ENCODE measurements at places on chromosomes 2 and 18.

DNA sequence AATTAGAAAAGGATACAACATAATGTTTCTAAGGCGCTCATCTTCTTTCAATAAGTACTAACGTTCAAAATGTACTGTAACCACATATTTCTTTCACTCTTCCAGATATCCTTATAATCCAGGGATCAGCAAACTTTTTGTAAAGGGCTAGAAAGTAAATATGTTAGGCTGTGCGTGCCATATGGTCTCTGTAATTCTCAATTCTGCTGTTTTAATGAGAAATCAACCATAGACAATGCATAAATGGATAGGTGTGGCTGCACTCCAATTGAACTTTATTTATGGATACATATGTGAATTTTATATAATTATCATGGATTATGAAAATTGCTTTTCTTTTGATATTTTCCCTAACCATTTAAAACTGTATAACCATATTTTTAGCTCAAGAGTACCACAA is 459.4 kb downstream of the EPHA4 start:
- no peak for DNase-seq

GRCh38 chr2:86833315-86833714 is 28.4 kb downstream of the CD8B start:
- no peak for DNase-seq

DNA sequence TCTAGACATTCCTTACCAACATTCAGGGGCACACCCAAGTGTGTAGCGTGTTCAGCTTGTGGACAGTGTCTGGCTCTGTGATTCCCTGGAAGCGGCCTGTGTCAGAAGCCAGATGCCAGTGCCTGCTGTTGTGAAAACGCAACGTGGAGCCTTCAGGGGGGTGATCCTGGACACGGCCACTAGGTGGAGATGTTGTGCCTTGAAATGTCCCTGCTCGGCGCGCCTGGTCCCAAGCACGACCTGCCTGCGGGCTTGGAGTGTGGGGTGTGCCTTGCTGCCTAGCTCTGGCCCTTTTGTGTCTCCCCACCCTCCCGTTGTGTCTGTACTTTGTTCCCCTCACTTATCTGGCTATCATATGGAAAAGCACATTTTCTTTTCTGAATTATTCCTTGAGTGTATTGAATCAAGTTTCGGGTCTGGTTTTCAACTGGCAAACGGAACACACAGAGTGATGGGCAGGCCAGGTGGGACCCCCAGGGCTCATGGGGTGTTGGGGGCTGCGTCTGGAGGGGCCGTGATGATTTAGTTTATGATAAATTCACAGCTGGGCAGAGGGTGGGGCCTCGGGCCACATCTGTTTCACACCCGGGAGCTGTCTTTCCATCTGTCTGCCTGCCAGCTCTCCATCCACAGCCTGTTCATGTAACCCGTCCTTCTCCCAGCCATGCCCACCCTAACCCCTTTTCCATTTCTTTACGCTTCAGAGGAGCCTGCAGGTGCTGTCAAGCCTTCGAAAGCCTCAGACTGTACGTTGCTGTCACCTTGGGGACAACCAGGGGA is 95.5 kb downstream of the DYSF start:
- DNase-seq: no peak

DNA sequence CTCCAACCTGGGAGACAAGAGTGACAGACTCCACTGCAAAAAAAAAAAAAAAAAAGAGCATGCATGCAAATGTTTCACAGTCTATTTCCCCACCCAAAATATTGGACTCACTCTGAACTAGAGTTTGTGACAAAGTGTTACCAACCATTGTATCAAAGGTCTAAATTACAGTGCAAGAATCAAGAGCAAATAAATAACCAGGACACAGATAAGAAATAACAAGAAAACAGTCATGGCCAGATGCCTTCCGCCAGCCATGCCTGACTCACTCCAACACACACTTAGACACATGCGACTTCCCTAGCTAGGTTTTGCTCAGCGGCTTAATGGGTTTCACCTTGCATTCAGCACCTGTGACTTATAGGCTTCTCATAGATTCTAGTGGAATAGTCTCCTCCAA is 62.8 kb downstream of the CYB5A start:
- no peak for DNase-seq

DNA sequence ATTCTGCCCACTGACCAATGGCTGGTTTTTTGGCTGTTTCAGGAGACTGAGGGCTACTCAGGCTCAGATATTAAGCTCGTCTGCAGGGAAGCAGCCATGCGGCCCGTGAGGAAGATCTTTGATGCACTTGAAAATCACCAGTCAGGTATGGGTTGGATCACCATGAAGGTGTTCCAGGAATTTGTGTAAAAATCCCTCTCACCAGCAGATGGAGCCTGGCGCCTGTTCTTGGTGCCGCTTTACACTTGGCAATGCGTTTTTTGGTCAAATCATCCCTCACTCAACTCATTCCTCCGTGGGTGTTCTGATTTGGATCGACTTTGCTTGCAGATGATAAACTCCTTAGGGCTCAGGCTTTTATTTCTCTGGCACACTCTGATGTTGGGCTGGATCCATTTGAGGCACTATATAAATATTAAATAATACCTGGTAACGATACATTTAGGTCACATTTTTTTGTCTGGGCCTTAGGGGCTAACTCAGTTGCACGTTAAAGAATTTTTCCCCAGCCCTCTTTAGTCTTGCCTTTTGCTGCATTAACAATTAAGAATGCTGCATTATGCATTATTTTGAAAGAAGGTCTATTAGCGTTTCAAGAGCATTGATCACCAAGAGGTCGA is 50.0 kb downstream of the HDHD2 start:
- no peak for DNase-seq

DNA sequence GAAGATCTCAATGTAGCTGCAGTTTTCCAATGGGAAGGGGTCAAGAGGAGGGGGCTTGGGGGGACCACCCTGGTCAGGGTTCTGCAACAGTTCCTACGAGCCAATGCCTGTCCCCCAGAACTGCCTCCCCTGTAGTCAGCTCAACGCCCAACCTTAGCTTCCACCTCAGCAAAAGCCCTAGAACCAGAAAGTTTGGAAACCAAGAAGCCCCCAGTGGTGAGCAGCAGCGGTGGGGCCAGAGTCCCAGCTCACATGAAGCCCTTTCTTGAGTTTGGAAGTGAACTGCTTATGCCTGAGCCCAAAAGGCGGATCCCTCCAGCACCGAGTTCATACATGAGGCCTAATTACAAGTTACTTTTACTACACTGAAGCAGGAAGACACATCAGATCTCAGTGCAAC is 162.4 kb downstream of the HDAC4 start:
- DNase-seq: no peak

- DNase-seq: peak; percentile 55
Measured at GRCh38 chr18:3281456-3282400, 19.8 kb downstream of the MYL12B start.

DNA sequence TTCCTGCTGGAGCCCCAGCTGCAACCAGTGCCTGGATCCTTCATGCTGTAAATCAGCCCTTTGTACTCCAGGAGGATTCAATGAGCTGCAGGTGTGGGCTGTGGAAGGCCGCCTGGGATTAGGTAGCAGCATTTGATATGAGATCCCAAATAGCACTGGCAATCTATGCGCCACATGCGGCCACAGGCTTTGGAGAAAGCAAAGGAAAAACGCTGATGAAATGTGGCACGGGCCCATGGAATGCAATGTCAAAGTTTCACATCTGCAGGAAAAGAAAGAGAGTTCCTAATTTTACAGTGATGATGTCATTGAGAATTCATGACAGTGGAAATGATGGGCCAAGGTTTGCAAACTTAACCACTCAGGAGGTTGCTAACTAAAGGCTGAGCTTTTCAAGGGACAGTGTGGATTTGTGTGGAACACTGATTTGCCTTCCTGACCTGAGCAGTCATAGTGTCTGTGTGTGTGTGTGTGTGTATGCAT is 216.4 kb upstream of the OSR1 start:
- no peak for DNase-seq

DNA sequence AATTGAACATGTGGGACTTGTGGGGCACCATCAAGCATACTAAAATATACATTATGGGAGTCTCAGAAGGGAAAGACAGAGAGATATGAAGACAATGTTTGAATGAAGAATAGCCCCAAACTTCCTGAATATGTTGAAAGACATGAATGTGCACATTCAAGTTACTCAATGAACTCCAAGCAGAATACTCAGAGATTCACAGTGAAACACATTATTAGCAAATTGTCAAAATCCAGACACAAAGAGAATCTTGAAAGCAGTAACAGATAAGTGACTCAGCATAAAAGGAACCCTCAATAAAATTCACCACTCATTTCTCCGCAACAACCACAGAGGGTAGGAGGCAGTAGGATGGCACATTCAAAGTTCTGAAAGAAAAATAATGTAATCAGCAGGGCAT is 8.8 kb downstream of the C2orf92 start:
- no peak for DNase-seq

DNA sequence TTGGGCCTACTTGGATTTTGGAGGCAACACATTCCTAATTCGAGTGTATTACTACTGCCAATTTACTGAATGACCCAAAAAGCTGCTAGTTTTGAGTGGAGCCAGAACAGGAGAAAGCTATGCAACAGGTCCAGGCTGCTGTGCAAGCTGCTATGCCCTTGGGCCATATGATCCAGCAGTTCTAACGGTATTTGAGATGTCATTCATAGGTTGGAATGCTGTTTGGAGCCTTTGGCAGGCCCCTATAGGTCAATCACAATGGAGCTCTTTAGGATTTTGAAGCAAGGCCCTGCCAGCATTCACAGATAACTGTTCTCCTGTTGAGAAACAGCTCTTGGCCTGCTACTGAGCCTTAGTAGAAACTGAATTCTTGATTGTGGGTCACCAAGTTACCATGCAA is 368.7 kb downstream of the CDH19 start:
- no peak for DNase-seq

DNA sequence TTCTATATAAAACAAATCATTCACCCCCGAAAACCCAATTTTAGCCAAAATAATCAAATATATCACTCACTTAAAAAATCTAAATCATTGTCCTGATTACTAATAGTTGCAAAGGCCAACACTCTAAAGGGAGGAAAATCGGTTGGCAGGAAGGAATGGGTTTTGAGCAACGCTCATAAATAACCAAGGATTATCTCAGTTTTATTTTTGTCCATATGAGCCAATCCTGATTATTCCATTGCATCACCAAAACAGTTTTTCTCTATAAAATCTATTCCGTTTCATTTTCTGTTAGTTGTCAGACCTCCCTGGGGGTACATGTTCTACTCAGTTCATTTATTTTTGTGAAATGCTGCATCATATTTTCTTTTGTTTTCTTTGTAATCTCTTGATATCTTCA is 174.1 kb downstream of the LRATD1 start:
- DNase-seq: no peak

GRCh38 chr2:241073166-241074064 is 28.7 kb downstream of the MTERF4 start:
- DNase-seq: no peak

- no peak for DNase-seq
Measured at GRCh38 chr2:486371-486770, 190.8 kb downstream of the TMEM18 start.

GRCh38 chr2:122251158-122251557 is 495.7 kb downstream of the TSN start:
- DNase-seq: no peak

DNA sequence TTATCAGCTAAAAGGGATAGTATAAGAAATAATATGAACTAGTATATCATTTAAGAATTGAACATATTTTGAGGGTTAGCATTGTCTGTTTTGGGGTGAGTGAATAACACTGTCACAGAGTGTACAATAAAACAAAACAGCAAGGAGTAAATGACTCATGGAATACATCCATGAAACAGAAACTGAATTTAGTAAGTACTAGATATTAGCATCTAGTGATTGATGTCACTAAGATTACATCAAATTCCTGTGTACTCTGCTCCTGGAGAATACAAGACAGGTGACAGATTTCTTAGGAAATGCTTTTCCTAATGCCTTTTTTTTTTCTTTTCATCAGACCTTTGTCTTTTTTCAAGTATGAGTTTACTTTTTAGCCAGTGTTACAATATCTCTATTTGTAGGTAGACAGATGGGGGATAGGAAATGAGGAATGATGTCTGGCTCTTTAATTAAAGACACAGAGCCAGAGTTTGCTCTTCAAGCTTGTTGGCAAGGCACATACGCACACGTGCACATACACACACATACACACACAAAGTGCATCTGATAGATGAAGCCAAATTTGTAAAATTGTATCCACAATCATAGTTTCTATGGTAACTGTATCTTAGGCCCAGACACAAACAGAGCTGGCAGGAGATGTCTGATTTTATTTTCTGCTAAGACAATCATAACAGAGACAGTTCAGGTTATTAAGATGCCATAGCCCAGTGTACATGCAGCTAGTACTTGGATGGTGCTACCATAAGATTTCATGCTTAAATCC is 138.2 kb upstream of the NRP2 start:
- no peak for DNase-seq

DNA sequence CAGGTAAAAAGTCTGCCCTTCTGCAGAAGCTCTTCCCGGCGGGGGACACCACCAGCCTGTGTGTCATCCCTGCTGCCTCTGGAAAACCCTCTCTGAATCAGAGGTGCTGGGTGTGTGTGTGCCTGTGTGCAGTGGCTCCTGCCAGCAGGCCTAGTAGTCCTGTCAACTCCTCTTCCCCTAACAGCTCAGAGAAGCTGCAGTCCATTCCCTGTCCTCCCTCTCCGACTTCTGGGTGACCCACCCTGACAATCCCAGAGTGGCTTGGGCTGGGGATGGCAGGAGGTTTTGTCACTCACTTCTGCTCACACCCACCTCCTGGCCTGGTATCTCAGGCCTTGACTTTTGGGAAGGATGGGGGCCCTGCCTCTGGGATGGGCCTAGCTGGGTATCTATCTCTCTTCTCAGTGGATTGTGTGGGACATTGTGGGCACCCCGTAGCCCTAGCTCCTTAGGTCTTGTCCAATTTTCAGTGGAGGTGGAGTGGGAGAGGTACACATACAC is 2.3 kb downstream of the WNT10A start:
- DNase-seq: no peak

DNA sequence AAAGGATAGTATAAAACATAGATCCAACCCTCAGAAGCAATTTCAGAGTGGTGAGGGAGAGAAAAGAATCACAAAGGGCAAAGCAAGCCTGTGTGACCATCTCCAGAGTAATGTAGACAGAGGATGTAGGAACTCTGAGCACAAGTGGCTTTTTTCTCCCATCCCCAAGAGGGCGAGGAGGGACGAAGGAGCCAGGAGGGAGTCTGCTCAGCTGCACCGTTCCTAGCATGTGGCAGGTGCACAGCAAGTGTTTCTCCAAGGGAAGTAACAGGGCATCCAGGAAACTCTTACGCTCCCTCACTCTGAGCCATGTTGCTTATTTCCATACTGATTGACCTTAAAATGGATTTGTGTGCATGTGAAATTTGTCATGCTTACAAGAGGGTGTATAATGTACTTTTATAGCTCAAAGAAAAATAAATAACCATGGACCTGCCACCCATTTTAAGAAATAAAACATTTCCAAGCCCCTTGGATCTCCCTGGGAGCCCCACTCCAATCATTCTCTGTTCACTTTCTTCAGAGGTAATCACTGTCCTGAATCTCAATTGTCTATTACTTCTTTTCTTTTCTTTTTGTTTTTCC is 37.8 kb upstream of the SEC11C start:
- DNase-seq: no peak

DNA sequence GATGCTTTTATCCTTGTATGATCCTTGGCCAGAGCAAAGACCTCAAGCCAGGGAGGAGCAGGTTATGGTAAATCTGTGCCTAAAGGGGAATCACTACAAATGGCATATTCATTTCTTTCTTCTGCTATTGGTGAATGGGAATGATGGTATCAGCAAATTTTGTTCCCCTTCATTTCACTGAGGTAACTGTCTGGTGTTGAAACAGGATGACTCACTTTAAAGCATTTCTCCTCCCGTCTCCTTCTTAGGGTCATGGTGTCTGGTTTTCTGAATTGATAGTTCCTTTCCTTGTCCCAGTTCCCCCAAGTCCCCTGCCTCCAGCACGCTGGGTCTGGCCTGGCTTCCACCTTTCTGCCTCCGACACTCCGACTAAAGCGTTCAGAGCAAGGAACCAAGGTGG is 109.2 kb downstream of the MREG start:
- DNase-seq: no peak

All from smooth muscle cell of the brain vasculature (primary cell).